ENCODE measurements at places on chromosomes 12 and 14.

DNA sequence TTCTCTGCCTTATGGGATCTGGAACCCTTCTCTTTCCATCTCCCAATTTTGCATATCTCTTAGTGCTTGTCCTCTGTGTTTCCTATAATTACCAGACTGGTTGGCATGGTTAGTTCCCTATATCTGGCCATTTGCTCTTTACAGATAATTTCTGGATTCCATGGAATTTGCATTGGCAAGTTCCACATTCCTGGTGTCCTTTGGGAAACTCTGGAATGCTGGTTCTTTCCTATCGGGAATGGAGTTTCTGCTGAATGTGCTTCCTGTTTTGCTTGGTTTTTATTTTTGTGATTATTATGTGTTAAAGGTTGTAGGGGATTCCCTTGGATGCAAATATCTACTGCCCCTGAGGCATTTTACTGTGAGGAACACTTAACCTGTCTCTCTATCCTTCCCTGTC is 193.0 kb upstream of the BTG1 start:
- DNase-seq = no peak

GRCh38 chr14:52740751-52741150 is 10.8 kb downstream of the STYX start:
- DNase-seq = no peak

GRCh38 chr12:31589598-31589903 is 1.4 kb downstream of the DENND5B start:
- DNase-seq = no peak

DNA sequence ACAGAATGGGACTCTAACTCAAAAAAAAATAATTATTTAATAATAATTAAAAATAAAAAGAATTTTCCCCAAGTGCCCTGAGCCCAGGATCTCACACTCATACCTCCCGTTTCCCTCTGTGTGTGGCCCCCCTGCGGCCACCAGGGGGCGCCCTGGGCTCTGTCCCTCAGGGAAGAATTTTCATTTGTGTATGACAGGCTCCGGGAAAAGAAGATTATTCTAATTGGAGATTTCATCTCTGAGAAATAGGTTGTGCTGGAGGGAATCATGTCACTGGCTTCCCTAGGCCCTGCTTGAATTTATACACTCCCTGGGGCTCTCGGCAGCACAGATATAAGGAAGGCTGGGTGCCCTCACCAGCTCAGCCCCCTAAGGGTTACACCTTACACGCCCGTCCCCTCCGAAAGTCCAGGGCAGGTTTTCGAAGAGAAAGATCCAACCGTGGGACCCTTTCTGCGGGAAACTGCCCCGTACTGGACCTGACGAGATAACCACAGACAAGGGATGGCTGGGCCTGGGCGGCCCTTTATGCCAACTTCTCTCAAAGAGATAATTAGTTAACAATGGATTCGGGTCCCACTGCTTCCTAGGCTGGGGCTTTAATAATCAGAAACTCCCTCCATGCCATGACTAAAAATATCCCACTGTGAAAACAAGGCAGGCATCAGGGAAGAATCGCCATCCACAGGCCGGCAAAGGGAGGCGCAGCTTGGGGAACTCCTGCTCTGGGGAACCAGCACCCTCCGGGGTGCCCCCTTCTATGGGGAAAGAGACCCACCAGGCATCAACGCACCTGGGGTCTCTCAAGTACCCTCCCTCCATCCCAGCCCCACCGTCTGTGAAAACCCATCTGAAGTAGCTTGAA is 80.7 kb downstream of the KDM2B start:
- peak; percentile 69 for DNase-seq

DNA sequence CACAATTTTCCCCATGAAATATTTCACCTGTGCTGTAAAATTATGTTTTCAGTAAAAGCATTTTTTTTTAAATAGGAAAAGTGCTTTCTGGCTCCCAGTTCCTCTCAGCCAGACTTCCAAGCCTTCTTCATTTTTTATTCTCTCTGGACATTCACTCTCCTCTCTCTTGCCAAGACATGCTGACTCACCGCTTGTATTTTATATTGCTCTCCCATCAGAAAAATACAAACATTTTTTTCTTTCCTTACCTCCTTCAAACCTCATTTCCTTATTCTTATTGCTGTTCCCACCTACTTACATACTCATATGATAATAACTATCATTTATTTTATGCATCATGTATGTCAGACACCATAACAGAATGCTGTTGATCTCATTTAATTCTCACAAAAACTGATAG is 37.7 kb upstream of the ZNF641 start:
- DNase-seq = no peak

- no peak for DNase-seq
Measured at GRCh38 chr14:80310938-80311750, 99.8 kb upstream of the DIO2 start.

GRCh38 chr12:107400686-107401447 is 284.7 kb upstream of the PWP1 start:
- DNase-seq = no peak

- DNase-seq = no peak
Measured at GRCh38 chr14:67977434-67978034, 158.0 kb downstream of the RAD51B start.

DNA sequence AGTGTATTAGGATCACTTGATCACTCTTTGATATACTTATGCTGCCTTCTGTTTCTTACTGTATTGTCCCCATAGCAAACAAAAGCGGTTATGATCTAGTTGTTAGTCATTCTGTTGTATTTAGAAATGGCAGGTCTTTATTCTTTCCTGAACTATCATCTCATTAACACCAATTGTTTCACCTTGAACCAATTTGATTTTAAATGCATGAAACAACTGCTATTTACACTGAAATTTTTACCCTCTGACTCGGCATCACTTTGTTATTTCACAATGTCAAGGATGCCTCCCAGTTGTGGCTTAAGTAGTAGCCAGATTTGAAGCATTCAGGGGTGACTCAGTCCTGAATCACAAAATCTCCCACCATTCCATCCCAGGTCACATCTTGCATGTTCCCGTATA is 303.5 kb downstream of the EGLN3 start:
- no peak for DNase-seq

- no peak for DNase-seq
Measured at GRCh38 chr12:102436867-102437266, 43.5 kb downstream of the IGF1 start.

DNA sequence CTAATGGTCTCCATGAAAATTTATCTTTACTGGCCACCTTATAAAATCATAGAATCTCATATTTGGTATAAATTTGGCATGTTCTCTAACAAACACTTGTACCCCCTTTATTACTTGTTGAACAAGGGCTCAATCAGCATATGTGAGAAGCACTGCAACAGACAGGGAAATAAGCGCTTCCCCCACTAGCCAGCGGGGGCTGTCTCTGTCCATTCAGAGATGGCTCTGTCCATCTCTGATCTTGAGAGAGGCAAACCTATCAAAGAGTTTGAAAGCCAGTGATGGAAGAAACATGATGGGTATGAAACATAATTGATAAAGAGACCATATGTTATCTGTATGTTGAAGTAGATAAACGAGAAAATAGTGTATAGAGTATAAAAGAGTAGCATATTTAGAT is 326.8 kb downstream of the PDZRN4 start:
- DNase-seq = no peak

DNA sequence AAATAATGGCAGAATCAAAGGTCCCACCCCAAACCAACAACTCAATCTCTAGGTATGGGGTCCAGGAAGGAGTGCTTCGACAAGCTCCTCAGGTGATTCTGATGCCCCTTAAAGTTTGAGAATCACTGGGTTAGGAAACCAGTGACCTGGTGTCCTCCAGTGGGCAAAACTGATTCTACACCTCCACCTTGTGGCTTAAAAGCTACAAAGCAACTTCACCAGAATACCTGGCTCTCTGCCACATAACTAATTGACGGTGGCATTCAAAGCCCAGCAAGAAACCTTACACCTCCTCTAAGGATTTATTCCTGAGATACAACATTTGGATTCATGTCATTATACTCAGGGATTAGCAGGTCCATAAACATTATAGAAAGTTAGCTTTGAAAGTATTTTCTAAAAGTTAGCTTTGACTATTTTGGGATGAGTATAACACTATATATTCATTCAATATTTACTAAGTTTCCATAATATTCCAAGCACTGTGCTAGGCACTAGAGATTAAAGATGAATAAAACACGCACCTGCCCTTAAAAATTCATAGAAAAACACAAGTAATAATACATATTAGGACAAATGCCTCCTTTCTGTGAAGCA is 45.4 kb downstream of the DCAF5 start:
- DNase-seq = no peak

Measured in activated B cell treated with CpG ODN at 0.5 μM for 24 hours (primary cell).